NB4 (cell line): ENCODE measurements at places on chromosomes 5 and 9.

DNA sequence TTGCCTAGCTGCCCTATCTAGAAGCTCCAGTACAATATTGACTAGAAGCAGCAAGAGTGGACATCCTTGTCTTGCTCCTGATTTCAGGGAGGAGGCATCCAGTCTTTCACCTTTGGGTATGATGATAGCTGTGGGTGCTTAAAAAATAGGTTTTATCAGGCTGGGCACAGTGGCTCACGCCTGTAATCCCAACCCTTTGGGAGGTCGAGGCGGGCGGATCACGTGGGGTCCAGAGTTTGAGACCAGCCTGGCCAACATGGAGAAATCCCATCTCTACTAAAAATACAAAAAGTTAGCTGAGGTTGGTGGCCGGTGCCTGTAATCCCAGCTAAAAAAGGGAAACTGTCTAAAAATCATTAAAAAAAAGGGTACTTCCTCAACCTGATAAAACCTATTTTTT, 2.0 kb upstream of the CAMSAP1 start:
- no peak for DNase-seq

GRCh38 chr9:3513265-3513818, 12.5 kb downstream of the RFX3 start:
- peak; percentile 47 for DNase-seq

DNA sequence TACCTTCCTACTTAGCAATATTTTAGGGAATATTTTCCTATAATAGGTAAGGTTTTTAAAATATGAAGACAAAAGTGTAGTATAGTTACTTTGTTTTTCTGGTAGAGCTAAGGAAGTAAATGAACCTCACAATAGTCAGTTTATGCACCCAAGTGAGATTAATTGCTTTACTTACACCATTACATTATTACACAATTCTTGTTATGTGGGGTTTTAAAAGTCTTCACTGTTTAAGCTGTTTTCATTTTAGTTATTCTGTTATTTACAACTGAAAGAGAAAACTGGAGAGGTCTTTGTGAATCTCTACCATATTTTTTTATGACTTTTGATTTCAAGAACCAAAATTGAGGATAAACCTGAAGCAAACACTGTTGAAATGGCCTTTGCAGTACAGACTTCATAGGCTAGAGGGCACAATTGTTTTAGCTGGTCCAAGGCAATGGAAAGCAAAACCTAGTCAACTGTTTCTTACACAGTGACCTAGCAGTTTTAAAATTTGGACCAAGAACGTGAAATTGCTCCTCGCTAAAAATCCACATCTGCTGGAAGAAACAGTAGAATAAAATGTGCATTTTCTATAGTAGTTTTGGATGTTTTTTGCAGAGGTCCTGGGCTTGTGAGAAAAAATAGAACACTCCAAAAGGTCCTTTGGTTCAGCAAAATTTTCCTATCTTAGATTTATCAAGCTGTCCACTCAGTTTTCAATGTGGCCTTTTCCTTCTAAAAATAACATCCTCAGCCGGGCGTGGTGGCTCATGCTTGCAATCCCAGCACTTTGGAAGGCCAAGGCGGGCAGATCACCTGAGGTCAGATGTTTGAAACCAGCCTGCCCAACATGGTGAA, 66.4 kb upstream of the FER start:
- DNase-seq: peak; percentile 73

GRCh38 chr5:59922220-59922619, 28.7 kb upstream of the PDE4D start:
- DNase-seq: no peak

GRCh38 chr9:36878986-36879982, 154.8 kb downstream of the PAX5 start:
- DNase-seq: no peak

GRCh38 chr9:129323999-129324553, 146.0 kb upstream of the IER5L start:
- no peak for DNase-seq

- DNase-seq: no peak
Measured at GRCh38 chr5:55668356-55668755, 43.8 kb downstream of the SLC38A9 start.

DNA sequence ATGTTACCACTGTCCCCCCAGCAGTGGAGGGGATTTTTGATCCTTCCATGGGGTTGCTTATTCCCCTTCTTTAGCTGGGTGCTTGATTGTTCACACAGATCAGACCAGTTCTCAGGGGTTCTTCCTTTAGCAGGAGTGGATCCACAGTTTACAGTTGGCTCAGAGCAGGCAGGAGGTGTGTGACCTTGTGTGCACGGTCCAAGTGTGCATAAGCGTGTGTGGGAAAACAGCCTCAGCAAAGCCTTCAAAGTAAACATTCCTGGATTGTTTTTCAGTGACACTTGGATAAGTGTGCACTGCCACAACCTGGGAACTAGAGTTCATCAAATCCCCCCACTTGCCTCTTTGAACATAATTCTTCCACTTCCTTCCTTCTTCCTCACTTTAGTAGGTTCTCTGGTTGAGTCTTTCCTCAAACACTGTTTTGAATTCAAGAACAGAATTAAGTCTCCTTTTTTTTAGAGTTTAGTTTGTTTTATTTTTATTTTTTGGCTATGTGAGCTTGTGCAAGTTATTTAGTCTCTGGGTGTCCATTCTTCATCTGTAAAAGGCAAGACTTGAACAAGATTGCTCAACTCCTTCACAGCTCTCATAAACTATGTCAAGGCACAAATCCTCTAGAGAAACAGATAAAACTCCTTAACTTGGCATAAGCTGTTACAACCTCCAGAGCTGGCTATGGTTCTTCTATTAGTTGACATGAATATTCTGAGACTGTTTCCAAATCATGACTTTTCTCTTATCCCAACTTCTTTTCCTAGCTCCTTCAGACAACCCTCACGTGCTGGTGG, 78.0 kb downstream of the OSMR start:
- DNase-seq: no peak

DNA sequence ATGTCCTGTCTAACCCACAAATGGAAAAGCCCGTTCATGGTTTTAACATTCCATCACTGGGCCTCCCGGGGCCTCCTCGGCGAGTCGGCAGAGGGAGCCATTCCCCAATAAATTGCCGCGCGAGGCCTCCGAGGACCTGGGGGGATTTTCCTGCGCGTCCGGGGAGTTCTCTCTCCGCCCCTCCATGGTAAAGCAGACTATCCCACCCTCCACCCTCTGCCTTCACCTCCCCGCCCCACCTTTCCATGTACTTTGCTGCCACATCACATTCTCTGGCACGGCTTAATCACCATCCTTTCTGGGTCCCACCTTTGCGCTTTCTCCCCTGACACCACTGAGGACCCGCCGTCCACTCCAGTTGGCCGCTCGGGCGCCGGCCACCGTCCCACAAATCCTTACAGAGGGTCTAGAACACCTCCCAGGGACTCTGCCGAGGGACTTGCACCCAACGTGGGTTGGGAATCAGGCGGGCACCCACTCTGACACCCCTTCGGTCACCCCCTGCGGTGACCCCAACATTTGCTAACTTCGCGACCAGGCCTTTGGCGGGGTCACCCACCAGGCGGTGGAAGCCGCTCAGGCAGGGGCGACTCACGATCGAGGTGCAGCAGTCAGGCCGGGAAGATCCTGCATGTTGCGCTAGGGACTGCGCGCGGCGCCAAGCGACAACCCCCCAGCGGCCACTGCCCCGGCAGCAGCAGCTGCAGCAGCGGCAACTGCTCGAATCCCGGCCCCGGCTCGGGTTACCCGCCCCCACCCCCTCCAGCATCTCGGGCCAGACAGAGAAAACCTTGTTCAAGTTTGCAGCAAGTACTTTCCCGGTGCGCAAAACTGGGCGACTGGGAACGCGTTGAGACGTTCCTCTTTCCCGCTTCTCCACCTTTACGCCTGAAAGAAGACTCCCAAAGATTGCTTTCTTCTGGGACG, at the start of gene MEGF10:
TSS of gene MEGF10 (plus strand) at position 778 of the 927 bp plus-strand sequence. CDS start 40,513 bp downstream, outside the sequence.
- peak; percentile 12 for DNase-seq

DNA sequence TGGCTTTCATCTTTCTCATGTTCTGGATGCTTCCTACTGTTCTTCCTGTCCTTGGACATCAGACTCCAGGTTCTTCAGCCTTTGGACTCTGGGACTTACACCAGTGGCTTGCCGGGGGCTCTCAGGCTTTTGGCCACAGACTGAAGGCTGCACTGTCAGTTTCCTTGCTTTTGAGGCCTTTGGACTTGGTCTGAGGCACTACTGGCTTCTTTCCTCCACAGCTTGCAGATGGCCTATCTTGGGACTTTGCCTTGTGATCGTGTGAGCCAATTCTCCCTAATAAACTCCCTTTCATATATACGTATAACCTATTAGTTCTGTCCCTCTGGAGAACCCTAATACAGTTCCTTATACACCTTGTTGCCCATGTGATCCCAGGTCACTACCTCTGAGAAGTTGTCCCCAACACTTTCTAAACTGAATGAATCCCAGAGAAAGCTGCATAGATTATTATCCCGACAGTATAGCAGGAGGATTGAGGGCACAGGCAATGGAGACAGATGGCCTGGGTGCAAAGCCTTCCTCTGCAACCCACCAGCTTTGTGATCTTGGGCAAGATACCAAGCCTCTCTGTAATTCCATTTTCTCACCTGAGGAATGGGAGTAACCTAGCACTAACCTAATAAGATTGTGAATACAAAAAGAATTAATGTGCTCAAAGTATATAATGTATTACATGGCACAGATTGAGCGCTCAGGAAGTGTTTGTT, 449.6 kb upstream of the BRINP1 start:
- DNase-seq: no peak

DNA sequence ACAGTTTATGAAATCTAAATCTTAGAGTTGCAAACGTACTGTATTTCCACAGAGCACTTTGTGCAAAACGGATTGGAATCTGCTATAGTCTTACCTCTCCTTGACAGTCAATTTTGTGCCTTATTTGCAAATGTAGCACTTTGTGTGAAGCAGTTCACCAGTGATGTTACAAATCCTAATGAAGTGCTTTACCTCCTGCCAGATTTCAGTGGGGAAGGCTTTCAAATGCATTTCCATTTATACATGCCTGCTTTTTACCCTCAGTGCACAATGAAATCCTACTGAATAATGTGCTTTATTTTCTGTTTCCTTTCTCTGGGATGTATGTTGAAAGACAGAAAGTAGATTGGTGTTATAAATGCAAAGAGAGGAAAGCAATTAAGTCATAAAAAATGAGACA, 2141.6 kb upstream of the C9orf72 start:
- DNase-seq: no peak

DNA sequence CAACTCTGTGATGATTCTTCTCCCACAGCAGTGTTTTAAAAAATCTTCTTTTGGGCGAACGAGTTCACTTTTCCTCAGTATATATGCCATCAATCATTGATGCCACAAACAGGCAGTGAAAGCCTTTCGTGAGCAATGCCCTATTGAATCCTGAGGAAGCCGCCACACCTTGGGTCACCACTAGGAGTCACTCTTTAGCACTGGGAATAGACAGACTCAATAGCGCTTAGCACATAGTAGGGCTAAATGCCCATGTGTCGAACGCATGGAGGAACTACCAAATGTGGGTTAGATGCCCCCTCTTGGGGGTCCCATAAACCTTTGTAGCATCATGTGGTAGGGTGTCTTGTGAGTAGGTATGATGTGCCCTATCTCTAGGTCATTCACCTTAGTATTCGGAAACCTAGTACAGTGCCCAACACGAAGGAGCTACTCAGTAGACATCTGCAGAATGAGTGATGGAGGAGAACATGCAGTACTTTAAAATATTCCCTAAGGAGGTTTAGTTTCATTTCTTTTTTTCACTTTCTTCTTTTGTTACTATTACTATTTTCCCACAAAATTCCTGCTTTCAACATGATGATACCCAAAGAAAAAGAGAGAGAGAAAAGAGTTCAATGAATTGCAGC, 603.7 kb downstream of the BNC2 start:
- DNase-seq: peak; percentile 50

- DNase-seq: no peak
Measured at GRCh38 chr9:120104771-120105170, 475.2 kb downstream of the CDK5RAP2 start.

DNA sequence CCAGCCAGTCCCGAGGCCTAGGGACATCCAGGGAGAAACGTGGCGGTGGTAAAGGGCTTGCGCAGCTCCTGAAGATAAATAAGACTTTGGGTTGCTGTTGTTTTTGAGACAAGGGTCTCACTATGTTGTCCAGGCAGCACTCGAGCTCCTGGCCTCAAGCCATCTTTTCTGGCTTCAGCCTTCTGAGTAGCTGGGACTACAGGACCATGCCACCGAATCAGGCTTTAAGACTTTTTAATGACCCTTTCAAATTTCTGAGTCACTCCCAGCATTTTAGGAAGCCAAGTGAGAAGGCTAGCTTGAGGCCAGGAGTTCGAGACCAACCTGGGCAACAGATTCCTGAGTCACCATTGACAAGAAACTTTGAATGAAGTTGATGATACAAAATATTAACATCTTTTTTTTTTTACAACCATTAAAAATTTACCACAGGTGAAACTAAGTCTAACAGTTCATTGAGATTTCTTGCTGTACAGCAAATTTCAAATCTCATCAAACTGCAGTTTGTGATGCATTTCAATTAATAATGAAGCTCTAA, 817 bp upstream of the GNE start:
- DNase-seq: peak; percentile 11

DNA sequence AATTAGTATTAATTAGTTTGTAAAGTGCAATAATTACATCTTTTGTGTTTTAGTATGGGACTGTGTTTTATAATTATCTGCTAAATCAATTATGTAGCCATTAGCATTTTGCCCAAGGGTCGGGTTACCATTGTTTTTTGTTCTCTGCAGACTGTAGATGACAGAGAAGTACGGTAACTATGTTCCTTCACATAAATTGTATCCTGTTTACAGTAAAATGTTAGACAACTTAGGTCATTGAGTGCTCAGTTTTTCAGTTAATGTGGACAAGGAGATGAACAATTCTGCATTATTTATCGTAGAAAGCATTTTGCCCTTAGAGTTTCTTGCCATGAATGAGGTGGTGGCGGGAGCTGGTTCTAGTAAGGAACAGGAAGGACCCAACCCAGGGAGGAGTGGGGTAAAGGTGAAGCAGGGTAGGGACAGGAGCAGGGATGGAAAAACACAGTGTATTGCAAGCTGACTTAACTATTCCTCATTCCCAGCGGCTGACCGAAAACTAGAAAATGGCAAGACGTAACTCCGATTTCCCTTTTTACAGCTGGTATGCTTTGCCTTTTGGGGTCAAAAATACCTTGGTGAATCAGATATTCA, 243.7 kb upstream of the SLC24A2 start:
- DNase-seq: no peak

GRCh38 chr9:89779405-89780203, 174.8 kb downstream of the GADD45G start:
- no peak for DNase-seq

DNA sequence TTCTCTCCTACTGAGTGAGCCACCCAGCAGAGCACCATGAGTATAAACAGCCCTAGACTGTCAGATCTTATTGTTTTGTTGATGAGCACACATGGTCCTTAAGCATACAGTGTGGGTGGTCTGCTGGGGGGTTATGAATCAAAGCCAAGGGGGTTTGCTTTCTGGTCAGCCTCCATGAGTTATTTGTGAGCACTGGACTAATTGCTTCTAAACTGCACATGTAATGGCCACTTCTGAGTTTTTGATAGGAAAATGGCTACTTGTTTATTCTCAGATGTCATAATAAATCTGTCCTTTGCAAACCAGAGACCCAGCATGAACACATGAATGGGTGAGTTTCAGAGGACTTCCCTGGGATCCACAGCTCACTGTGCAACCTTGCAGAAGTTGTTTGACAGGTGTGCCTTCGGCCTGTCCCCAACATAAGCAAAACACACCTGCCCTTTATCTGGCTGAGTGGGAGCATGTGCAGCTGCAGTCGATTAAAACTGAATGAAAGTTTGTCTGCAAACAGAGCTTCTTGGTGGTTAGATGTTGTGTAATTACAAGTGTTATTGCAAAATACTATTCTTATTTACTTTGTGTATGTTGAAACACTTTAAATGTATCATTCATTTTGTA, 35.9 kb downstream of the MAMDC2 start:
- peak; percentile 4 for DNase-seq
